Chondrocyte (in vitro differentiated cells): ENCODE measurements at places on chromosomes 4 and X. TPM values are rescaled to one million over a fixed set of nuclear protein-coding genes. Genes with fewer than 3 reads are reported as not detected.
A peak's percentile ranks its signal among the peaks of the same experiment; 100 is the strongest.

Gene MGAT4D
- total RNA-seq: not detected in 3 replicates

GRCh38 chr4:152983774-152984411 is 47.8 kb downstream of the FHDC1 start:
- DNase-seq: no peak
- H3K4me3 ChIP-seq: no peak overlapping the region
- no peaks in the 10 kb centered on the region for H3K36me3 ChIP-seq

Gene SUPT20HL1
- total RNA-seq: not detected in 3 replicates

GRCh38 chr4:14222377-14223029 is 595.0 kb upstream of the BOD1L1 start:
- no peaks in the 10 kb centered on the region for H3K36me3 ChIP-seq
- H3K4me1 ChIP-seq: peaks cover 8% of the 10 kb centered on the region
- no peak overlapping the region for H3K4me3 ChIP-seq
- DNase-seq: no peak
- no peaks in the 10 kb centered on the region for H3K27me3 ChIP-seq

- no peak overlapping the region for H3K4me3 ChIP-seq
- H3K27ac ChIP-seq: peak overlapping the region; percentile 66
- peaks cover 23% of the 10 kb centered on the region for H3K4me1 ChIP-seq
- DNase-seq: no peak
- H3K27me3 ChIP-seq: no peaks in the 10 kb centered on the region
Observed at GRCh38 chrX:18290200-18290599, 64.3 kb downstream of the SCML2 start.

DNA sequence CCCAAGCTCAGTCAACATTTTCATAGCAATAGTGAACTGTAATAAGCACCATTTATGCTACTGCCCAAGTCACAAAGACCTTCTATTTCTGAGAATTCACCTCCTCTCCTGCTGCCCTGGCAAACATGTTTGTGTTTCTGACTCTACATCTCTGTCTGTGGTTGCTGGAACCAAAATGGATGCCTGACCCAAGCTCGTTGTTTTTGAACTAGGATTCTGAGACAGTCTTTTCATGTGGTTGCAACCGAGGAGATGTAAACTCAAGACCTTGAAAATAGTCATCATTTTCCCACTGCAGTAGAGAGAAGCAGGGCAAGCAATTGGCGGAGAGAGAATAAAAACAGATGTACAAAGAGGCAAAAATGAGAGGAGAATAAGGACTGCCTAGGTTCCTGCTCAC is 160.2 kb downstream of the RAB28 start:
- peaks cover 12% of the 10 kb centered on the region for H3K4me1 ChIP-seq
- H3K27me3 ChIP-seq: no peaks in the 10 kb centered on the region
- peaks cover 2% of the 10 kb centered on the region for H3K36me3 ChIP-seq
- H3K27ac ChIP-seq: no peak overlapping the region
- no peak for DNase-seq

DNA sequence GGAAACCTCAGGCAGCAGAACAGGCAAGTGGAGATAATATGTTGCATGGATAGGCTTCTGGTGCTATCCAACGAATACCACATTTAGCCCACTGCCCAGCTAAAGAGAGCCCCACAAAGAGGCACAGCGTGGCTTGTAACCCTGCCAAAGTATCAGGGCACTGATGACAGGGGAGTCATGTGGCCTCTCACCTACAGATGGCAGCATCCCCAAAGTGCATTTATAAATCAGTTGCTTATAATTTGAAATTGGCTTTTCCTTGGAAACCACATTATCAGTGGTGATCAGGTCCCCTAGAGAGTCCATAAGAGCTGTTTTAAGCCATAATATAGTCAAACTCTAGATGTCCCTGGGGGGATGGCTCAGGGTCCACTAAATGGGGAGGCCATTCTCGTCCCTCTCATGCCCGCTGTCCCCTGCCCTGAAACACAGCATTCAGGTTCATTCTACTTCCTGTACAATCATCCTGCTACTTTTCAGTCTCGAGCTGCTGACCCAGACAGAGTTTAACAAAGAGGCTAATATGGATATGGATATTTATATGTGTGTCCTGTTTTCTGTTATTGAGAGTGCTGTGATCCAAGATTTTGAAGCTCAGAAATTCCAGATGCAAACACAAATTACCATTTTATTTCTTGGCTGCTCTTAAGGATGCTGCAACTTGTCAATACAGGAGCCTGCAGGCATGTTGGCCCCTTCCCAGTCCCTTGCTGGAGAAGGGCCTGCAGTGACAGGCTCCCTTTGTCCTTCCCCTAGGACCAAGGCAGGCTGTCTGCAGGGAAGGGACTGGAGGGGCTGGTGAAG is 28.5 kb downstream of the SRPX start:
- H3K27me3 ChIP-seq: no peaks in the 10 kb centered on the region
- no peaks in the 10 kb centered on the region for H3K36me3 ChIP-seq
- H3K4me1 ChIP-seq: peaks cover 10% of the 10 kb centered on the region
- H3K4me3 ChIP-seq: no peak overlapping the region

DNA sequence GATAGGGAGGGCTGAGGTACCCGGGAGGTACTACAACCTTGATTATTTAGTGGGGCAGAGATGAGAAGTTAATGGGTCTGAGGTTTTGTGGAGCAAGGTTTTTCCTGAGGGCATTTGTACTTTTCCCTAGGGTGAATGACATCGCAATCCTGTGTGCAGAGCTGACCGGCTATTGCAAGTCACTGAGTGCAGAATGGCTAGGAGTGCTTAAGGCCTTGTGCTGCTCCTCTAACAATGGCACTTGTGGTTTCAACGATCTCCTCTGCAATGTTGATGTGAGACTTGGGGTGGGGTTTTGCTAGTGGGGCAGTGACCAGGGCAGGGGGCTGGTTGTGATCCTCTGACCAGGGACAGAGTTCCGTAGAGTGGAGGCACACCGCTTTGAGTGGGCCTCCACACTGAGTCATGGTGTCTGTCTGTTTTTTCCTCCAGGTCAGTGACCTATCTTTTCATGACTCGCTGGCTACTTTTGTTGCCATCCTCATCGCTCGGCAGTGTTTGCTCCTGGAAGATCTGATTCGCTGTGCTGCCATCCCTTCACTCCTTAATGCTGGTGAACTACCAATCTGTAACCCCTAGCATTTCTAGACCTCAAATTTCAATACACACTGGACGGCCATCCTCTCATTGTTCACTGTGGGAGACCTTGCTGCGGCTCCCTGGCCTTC is 9.9 kb downstream of the MED12 start:
- H3K4me1 ChIP-seq: peaks cover 4% of the 10 kb centered on the region
- H3K36me3 ChIP-seq: peaks cover 28% of the 10 kb centered on the region

Gene ASB9
- not detected in 3 replicates for total RNA-seq

Gene ZDHHC15
- 0.13 to 0.51 TPM (median 0.15 TPM) in 3 replicates for total RNA-seq

Gene P2RY10
- total RNA-seq: not detected in 3 replicates

GRCh38 chr4:14111730-14112181 is 484.2 kb upstream of the BOD1L1 start:
- no peak overlapping the region for H3K4me3 ChIP-seq
- DNase-seq: no peak
- no peaks in the 10 kb centered on the region for H3K36me3 ChIP-seq
- H3K27me3 ChIP-seq: peaks cover 5% of the 10 kb centered on the region
- H3K27ac ChIP-seq: no peak overlapping the region

Gene REPS2
- total RNA-seq: 2.0 to 2.4 TPM (median 2.2 TPM) in 3 replicates

Gene EFHC2
- total RNA-seq: not detected in 3 replicates

Gene SATL1
- 0.15 TPM in 1 of 3 replicates, not detected in the others for total RNA-seq

- DNase-seq: no peak
- H3K27ac ChIP-seq: no peak overlapping the region
- H3K4me3 ChIP-seq: no peak overlapping the region
- H3K27me3 ChIP-seq: no peaks in the 10 kb centered on the region
Observed at GRCh38 chrX:2903366-2903765, 25.8 kb downstream of the ARSD start.

DNA sequence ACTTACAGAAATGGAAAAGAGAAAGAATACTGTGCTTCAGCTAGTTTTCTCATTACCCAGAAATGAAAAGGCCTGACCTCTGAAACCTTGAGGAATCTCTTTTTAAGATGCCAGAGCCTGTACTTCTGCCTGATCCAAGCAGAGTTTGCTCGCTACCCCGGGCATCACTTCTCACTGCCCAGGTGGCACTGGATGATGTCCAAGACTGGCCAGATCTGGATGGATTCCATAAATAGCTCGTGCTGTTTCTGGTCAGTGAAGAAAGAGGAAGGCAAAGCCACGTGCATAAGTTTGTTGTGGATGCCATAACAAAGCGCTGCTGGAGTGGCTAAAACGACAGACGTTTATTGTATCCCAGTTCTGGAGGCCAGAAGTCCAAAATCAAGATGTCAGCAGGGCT is 133.5 kb downstream of the TBL1X start:
- H3K36me3 ChIP-seq: peaks cover 2% of the 10 kb centered on the region
- DNase-seq: no peak
- H3K27ac ChIP-seq: no peak overlapping the region
- H3K27me3 ChIP-seq: no peaks in the 10 kb centered on the region

GRCh38 chrX:24528605-24529004 is 63.5 kb downstream of the PDK3 start:
- peaks cover 10% of the 10 kb centered on the region for H3K4me1 ChIP-seq
- no peak overlapping the region for H3K27ac ChIP-seq
- no peak overlapping the region for H3K4me3 ChIP-seq
- peaks cover 24% of the 10 kb centered on the region for H3K36me3 ChIP-seq

DNA sequence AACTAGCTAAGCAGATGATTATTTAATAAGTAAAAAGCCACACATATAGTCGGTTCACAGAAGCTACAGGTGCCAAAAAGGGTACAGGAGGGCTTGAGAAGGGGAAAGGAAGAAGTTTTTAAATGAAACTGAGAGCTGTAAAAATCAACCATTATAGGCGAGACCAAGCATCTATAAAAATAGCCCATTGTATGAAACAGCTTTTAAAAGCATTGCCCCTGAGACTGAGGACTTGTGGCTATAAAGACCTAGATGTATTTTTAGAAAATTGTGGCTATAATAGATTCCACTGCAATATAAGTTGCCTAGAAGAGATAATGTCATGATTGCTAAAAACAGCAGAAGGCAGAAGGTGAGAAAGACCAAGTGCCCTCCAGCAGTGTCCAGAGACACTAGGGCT is 15.0 kb upstream of the TTC29 start:
- peaks cover 7% of the 10 kb centered on the region for H3K27me3 ChIP-seq
- H3K36me3 ChIP-seq: no peaks in the 10 kb centered on the region
- peaks cover 9% of the 10 kb centered on the region for H3K4me1 ChIP-seq

DNA sequence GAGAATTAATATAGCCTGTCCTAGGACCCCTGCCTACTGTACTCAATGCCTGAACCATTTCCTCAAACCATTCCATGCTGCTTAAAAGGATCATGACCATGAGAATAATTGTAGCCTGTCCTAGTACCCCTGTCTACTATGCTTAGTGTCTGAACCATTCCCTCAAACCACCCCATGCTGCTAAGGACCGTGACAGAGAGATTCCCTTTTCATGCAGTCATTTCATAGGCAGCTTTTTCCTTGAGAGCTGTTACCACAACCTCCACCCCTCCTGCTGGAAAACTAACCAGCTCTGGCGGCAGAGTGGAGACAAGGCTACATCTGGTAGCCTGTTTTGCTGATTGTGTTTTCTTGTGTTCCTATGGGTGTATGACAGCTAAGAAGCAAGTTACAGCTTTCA is 174.9 kb upstream of the SMARCAD1 start:
- peaks cover 2% of the 10 kb centered on the region for H3K27me3 ChIP-seq
- no peaks in the 10 kb centered on the region for H3K36me3 ChIP-seq
- no peak for DNase-seq
- no peak overlapping the region for H3K27ac ChIP-seq
- no peak overlapping the region for H3K4me3 ChIP-seq

- H3K27ac ChIP-seq: no peak overlapping the region
- no peak overlapping the region for H3K4me3 ChIP-seq
- peaks cover 5% of the 10 kb centered on the region for H3K4me1 ChIP-seq
- no peaks in the 10 kb centered on the region for H3K27me3 ChIP-seq
Observed at GRCh38 chr4:61531188-61531587, 331.1 kb downstream of the ADGRL3 start.

DNA sequence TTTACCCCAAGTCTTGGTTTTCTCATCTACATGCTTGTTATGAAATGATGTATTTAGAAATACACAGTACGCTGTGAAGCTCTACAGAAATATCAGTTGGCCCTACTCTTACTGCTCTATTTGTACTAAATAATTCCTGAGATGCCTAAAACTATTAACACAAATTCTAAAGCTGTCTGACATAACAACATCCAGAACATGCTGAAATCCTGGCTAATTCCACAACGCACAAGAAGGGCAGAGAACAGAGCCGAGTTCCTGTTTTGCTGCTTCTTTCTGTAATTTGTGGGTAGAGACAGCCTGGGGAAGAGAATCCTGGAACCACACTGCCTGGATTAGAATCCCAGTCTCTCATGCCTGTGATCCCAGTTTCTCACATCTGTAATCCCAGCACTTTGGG is 59.0 kb downstream of the ZNF827 start:
- no peak overlapping the region for H3K4me3 ChIP-seq
- peaks cover 9% of the 10 kb centered on the region for H3K36me3 ChIP-seq
- no peaks in the 10 kb centered on the region for H3K27me3 ChIP-seq
- peak overlapping the region; percentile 62 for H3K27ac ChIP-seq
- peaks cover 57% of the 10 kb centered on the region for H3K4me1 ChIP-seq

Gene PPARGC1A
- total RNA-seq: 2.1 to 6.6 TPM (median 2.2 TPM) in 3 replicates

DNA sequence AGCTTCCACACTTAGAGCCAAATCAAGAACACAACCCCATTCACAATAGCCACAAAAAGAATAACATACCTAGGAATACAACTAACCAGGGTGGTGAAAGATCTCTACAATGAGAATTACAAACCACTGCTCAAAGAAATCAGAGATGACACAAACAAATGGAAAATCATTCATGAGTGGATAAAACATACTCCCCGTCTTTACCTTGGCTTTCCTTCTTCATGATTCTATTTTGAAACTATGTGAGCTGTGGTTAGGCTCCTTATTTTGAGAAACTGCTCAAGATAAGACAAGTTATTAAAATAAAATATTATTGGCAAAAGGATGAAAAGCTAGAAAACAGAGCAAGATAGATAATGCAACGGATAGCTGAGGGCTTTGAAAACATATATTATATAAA is 598.1 kb upstream of the FAT1 start:
- H3K4me3 ChIP-seq: no peak overlapping the region
- H3K27me3 ChIP-seq: no peaks in the 10 kb centered on the region
- H3K27ac ChIP-seq: peak overlapping the region; percentile 69
- H3K36me3 ChIP-seq: no peaks in the 10 kb centered on the region
- DNase-seq: no peak

DNA sequence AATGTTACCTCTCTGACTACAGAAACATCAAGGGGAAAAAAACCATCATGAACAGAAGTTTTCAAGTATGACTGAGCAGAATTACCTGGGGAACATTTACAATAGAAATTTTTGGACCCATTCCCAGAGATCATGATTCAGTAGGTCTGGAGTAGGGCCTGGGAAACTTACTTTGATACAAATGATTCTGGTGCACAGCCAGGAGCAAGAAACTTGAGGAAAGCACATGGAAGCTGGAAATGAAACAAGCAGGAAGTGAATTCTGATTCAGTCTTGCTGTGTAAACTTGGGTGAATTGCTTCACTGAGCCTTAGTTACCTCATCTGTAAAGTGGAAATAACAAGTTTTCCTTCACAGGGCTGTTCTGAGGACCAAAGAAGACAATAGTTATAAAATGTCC is 192.5 kb upstream of the TAPT1 start:
- no peaks in the 10 kb centered on the region for H3K27me3 ChIP-seq
- H3K36me3 ChIP-seq: peaks cover 4% of the 10 kb centered on the region
- H3K27ac ChIP-seq: no peak overlapping the region
- peaks cover 5% of the 10 kb centered on the region for H3K4me1 ChIP-seq
- no peak for DNase-seq

GRCh38 chr4:169201222-169202144 is 69.3 kb downstream of the SH3RF1 start:
- H3K4me1 ChIP-seq: peaks cover 68% of the 10 kb centered on the region
- peak overlapping the region; percentile 47 for H3K4me3 ChIP-seq
- DNase-seq: no peak
